Ammon's horn (tissue), 1 donor: ENCODE measurements at places on chromosomes 5 and 9.

DNA sequence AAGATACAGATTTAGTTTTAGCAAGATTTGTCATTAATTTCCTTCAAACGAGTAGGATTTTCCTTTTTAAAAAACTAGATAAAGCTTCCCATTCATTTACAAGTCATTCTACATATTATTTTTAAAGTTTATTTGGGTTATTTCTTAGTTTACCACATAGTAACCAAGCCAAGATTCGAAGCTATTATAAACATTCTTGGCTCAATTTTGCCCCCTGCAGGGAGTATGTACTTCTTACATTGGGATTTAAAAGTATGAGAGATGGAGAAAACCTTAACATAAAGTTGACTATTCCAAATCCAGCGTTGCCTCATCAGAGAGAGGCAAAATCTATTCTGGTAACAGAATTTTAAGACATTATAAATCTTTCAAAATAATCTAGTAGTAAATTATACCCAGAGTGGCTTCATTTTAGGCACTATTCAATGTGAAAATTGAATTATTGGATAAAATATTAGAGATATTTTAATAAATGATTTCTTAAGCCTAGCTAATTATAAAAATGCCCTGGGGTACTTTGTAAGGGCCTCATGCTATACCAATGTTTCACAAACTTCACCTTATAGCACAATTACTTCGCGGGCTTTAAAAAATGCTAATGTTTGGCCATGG is 39.1 kb downstream of the FBN2 start:
- peak; percentile 15 for DNase-seq

DNA sequence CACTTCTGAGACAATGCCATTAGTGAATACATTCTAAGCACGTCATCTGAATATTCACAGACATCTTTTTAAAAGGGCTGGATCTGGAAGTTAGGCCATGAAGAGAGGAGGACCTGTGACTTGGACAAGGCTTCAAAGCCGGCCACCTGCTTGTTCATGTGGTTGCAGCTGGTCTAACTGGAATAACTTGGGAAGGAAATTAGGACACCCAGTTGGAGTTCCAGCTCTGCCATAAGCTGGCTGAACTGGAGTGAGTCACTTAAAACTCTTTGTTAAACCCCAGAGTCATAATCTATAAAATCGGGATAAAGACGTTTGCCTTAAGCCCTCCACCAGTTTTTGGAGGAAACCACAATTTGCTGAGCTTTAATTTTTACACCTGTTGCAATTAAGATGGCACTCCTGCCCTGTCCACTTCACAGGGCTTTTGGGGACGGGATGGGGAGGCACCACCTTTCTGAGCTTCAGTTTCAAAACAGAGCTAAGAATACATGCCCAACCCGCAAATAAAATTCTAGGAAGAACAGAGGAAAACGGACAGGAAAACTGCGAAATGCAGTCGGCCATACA is 536 bp upstream of the STX17 start:
- peak; percentile 3 for DNase-seq

DNA sequence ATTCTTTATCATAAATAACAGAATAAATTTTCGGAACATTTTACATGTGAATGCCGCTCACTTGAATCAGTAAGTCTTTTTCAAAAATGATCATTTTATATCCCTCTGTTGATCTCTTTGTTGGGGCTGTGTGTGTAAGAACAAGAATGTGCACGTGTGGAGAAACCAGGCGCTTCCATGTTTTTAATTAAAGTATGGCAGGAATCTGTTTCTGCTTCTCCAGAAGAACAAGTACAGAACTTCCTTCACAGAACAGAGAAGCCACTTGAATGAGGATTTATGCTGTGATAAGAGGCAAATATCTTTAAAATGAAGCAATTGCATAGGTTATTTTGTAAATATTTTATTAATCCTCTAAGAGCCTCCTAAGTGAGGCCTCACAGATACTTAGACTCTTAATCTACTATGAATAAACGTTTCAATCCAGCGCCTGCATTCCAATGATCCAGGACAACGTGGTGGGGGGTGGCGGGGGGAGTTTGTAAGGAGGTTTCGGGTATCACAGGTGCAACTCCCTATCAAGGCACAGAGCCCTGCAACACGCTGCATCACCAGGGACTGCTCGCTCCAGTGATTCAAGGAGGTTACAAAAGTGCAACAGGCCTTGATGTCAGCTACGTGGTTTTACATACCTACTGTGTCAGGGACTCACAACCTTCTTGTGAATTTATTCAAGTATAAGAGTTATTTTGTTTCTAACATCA is 409.2 kb downstream of the BNC2 start:
- no peak for DNase-seq

DNA sequence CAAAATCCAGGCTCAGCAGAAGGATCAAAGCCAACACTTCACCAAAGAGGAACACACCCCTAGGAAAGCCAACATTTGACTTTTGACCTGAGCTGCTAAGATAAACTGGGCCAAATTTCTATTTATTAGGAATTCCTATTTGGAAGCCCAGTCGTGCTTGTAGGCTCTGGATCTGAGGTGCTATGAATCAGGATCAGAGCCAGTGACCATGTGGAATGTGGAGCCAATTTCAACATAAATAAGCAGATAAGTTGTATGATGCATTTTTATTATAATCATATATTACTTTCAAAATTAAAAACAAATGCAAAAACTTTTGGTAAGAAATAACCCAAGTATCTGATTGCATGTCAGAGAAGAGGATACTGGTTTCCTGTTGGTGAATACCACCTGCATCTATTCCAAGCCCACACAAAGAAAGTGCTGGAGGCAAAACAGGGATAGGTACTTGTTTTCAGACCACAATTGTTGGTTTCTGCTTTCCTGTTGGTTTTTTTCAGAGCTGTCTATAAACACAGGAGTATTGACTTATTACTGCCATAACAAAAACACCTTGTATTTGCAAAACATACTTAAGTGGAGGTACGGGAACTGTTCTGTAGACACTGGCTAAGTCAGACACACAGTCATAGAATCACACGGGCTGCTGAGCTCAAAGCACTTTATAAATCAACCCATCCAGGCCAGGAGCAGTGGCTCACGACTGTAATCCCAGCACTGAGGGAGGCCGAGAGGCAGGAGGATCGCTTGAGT is 52.8 kb downstream of the ARL15 start:
- DNase-seq: no peak

- no peak for DNase-seq
These were observed 202.5 kb downstream of the CDK5RAP2 start for GRCh38 chr9:120377268-120378159.

- no peak for DNase-seq
These were observed 230.9 kb downstream of the GADD45G start for GRCh38 chr9:89835666-89836065.

DNA sequence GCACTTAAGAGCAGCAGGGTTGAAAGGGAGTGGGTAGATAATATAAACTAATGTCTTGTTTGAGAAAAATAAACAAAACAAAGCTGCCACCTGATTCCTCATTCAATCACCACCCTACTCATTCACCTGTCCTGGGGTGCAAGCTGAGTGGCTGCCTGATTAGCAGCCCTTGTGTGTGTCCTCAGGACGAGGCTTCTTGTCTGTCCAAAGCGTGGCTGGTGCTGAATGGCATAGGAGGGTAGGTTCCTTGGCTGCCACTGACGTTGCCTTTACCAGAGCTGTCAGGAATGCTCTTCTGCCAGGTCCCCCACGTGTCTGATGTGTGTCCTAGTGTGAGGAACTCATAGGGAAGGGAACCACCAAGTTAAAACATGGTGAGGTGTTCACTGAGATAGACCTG is 146.6 kb upstream of the SLC24A2 start:
- DNase-seq: no peak

GRCh38 chr5:1853531-1853930 is 29.2 kb downstream of the IRX4 start:
- no peak for DNase-seq

- DNase-seq: no peak
These were observed 257.7 kb downstream of the TLE1 start for GRCh38 chr9:81431641-81432040.

- peak; percentile 24 for DNase-seq
These were observed 1026.9 kb upstream of the C9orf72 start for GRCh38 chr9:28600226-28600625.

- no peak for DNase-seq
These were observed 19.0 kb downstream of the HMGCS1 start for GRCh38 chr5:43294226-43294625.

- DNase-seq: no peak
These were observed 49.8 kb downstream of the MAP1B start for GRCh38 chr5:72156946-72157624.

DNA sequence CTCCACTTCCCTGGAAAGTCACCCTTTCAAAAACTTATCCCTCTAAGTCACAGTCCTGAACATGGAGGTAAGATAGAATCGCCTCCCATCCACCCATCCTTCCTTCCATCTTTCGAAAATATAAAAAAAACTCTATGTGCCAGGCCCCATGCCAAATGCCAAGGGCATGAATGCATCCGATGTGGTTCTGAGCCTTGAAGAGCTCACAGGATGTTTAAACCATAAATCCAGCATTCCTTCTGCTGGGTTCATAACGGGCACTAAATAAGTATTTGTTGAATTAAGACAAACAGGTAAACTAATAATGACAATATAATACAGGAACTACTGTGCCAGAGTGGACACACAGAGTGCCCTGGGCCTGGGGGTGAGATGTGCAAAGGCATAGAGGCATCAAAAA is 147.3 kb downstream of the TTLL11 start:
- no peak for DNase-seq

- no peak for DNase-seq
These were observed 64.2 kb upstream of the OLFM1 start for GRCh38 chr9:135023088-135023785.

DNA sequence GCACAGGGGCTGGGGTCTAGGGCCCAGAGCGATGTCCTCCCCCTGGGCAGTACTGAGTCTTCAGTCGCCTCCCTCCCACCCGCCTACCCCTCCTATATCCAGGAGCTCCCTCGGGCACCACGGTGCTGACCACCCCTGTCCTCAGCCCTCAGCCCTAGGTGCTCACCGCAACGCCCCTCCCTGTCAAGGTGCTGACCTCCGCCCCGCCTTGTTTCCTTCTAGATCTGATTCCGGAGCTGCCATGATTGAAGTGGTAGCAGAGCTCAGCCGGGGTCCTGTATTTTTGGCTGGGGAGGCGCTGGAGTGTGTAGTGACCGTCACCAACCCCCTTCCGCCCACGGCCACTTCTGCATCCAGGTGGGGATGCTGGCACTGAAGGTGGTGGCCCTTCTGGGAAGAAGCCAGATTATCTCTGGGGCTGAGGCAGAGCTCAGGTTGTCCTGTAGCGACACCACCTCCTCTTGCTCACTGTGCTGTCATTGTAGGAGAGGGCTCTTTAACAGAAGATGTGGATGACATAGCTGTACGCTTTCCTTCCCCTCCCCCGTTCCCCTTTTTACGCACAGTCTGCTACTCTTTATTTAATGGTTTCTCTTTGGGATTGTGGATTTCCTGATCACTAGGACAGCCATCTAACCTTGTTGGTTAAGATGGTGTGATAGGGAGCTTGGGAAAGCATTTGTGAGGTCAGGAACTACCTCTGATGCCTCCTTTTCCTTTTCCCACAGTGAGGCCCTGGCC is 598 bp downstream of the RGP1 start:
- DNase-seq: peak; percentile 44

DNA sequence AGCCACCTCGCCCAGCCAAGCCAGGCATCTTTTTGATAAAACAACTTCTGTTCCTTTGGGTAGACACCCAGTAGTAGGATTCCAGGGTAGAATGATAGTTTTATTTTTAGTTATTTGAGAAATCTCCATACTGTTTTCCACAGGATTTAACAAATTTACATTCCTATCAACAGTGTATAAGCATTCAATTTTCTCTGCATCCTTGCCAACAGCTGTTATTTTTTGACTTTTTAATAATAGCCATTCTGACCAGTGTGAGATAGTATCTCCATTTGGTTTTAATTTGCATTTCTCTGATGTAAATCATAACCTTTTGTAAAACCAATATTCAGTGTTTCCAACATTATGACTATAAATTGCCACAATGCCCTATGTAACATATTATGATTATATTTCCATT is 28.2 kb upstream of the CCNB1 start:
- DNase-seq: no peak

DNA sequence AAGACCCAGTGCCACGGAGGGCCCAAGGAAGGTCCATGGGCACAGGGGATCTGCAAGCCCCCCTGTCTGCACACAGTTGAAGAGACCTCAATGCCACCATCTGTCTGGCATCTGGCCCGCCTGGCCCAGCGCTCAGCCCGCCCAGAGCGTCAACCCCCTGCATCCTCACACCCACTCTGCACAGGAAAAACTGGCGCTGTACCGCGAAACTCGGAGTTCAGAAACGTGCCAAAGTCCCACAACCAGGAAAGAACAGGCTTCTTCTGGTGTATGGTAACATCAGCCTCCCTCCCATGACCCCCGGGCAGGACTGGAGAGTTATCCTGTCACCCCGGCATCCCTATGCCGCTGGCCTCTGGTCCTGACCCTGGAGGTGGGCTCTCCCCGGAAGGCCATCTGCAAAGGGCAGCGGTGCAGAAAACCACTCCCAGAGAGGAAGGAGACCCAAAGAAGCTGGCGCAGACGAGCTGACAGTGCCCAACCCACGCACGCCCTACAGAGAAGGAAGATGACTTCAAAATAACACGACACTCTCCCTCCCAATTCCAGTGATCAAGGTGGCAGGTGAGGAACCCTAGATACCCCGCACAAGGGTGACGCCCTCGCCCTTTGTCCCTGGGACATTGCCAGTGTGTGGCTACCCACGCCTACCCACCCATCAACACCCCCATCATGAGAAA is 18.9 kb downstream of the VAV2 start:
- no peak for DNase-seq

- no peak for DNase-seq
These were observed 147.0 kb upstream of the RASA1 start for GRCh38 chr5:87120518-87121303.

GRCh38 chr9:107685901-107686300 is 196.3 kb upstream of the KLF4 start:
- no peak for DNase-seq

- no peak for DNase-seq
These were observed 1.2 kb downstream of the ABCA2 start for GRCh38 chr9:137026828-137027227.

GRCh38 chr9:13151489-13151888 is 128.0 kb downstream of the MPDZ start:
- DNase-seq: no peak

- no peak for DNase-seq
These were observed 55.5 kb upstream of the FST start for GRCh38 chr5:53424686-53425615.

GRCh38 chr9:98134702-98135557 is 15.9 kb upstream of the TRIM14 start:
- no peak for DNase-seq

GRCh38 chr9:86184138-86184524 is 75.3 kb downstream of the C9orf153 start:
- no peak for DNase-seq

DNA sequence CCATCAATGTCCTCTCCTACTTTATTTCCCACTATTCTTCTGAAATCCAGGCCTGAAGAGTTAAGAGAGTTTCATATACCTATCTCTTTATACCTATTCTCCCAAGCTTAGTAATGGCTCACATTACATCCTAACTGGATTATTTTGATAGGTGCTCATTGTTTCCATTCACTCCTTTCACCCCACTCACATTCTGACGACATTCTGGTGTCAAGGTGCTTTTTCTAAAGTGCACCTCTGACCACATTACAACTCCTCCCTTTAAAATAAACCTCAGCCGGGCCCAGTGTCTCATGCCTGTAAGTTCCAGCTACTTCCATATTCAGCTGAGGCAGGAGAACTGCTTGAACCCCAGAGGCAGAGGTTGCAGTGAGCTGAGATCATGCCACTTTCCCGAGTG is 417.1 kb downstream of the BNC2 start:
- DNase-seq: no peak
